ENCODE measurements at places on chromosomes 4 and X.

- peak; percentile 19 for DNase-seq
These were observed 5.9 kb downstream of the APOO start for GRCh38 chrX:23901805-23902204.

- no peak for DNase-seq
These were observed 727.2 kb downstream of the C4orf33 start for GRCh38 chr4:129823105-129823504.

GRCh38 chr4:120043828-120044227 is 22.8 kb downstream of the MAD2L1 start:
- DNase-seq, result no peak

- DNase-seq, result no peak
These were observed 4.9 kb upstream of the CPLX1 start for GRCh38 chr4:830601-831482.

DNA sequence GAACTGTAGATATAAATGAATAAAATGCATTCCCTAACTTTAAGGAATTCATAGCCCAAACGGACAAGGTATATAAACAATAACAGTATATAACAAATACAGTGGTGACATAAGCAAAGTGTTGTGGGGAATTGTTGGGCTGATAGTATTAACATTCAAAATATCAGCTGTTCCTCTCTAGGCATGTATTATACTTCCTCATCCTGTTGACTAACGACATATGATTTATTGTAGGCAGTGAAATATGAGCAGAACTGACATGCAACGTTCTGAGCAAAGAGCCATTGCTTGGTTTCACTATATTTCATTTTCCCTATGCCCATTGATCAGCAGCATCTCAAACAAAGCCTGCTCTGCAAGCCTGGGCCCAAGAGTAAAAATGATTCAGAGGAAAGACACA is 143.9 kb downstream of the PTCHD1 start:
- DNase-seq, result no peak
